Thoracic aorta (tissue), 2 donors: ENCODE measurements at places on chromosomes 7 and 10.

GRCh38 chr10:30853066-30853465, 178.6 kb downstream of the ZNF438 start:
- no peak for DNase-seq

GRCh38 chr7:131231381-131232220, 96.1 kb upstream of the MKLN1 start:
- no peak for DNase-seq

- no peak for DNase-seq
Measured at GRCh38 chr7:106254525-106255116, 30.2 kb downstream of the NAMPT start.

GRCh38 chr7:114710499-114710898, 211.4 kb upstream of the MDFIC start:
- DNase-seq = no peak

DNA sequence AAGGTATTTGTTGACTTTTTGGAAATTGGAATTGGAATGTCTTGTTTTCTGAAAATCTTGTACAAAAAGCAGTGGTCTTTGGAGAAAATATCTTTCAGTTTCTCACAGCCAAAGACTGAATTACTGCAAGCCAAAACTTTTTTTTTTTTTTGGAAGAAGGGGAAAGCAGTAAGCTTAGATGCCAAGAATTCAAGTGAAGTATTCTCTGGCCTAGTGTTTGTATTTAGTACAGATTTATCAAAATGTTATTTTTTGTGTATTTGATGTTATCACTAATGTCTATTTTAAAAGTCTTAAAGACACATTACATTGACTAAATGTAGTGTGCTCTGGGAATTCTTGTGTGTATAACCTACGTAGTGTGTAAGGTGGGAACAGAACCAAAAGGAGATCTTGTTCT, 6.2 kb downstream of the TET1 start:
- DNase-seq = no peak

- no peak for DNase-seq
Measured at GRCh38 chr7:2497500-2498336, 21.5 kb upstream of the GRIFIN start.

DNA sequence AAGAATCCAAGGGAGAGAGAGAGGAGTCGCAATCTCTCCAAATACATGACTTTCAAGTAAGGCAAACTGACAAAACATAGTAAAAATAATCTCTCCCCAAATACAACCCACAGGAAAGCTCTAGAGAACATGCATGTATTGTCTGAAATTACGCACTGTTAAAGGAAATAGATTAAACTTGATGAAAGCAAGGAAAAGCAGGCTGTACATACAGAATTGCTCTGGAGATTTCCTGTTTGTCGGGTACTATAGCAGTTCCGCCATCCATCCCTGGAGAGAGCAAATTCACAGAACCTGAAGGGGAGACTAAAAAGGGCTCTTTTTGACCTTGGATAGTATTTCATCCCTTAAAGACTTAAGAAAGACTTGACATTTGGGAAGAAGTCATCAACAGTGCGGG, 170.2 kb upstream of the BET1 start:
- DNase-seq = no peak

DNA sequence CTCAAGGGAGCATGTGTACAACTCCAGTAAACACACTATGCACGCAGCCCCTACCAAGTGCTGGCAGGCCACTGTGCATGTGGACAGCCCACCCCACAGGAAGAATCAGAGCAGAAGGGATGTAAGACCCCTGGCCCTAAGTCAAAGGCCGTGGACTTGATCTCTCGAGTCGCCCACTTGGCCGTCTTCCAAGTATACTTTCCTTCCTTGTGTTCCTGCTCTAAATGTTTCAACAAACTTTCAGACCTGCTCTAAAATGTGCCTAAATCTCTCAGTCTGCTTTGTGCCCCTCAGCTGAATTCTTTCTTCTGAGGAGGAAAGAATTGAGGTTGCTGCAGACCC, 21.1 kb upstream of the NOM1 start:
- no peak for DNase-seq

GRCh38 chr10:72274213-72274729, 547 bp downstream of the DDIT4 start:
- no peak for DNase-seq

- DNase-seq = no peak
Measured at GRCh38 chr10:101219946-101220451, 9.3 kb downstream of the LBX1 start.

DNA sequence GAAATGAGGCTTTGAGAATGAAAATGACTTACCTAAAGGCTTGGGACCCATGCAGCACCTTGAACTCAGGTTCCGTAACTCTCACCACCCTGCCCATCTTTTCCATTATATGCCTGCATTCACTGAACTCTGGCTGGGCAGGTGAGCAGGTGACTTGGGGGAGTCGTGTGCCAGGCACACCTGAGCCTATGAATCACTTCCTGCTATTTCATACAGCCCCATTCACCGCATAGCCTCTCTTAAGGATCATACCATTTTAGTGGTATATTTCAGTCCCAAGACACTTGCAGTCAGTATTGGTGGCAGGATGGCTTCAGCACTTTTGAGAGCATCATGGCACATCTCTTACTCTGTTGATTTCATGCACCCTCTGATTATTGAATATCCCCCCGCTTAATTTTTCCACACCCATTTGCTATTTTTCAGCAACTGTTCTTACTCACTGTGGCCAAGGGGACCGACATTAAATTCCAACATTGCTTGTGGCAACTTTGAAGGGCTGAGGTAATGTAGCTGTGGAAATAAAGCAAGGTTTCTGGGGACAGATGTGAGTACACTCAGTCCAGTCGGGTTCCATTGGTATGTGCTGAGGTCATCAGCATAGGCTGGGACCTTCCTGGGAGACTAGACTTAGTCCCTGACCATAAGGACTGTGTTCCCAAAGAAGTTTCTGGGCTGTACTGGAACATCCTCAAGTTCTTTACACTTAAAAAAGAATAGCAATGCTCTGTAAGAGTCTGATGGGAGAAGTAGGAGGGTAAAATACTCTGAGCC, 39.8 kb upstream of the ZNF438 start:
- no peak for DNase-seq

DNA sequence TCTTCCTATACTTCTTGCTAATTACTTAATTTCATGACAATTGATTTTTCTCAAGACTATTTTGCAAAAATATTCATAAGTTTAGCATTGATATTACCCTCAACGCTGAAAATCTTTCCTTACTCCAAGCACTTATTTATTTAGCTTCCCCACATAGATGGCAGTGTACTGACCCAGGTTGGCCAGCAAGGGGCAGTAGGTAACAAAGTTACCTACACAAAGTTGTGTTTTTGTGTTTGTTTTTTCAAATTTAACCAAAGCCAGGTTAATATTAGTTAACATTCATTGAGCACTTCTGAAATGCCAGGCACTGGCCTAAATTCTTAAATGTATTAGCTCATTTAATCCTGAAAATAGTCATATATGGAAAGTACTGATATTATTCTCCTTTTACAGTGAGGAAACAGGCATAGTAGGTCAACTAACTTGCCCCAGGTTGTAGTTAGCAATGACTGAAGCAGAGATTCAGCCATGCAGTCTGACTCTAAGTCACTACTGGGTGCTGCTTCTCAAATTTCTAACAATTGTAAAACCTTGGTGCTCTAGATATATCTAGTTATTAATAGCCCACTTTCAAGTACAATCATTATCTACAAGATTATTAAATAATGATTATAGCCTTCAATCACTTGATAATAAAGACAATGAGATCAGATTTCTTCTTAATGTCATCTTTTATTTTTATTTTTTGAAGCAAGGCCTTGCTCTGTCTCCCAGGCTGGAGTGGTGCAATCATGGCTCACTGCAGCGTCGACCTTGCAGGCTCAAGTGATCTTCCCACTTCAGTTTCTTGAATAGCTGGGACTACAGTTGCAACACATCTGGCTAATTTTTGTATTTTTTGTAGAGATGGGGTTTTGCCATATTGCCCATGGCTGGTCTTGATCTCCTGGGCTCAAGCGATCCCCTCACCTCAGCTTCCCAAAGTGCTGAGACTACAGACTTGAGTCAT, 5.8 kb upstream of the GGCT start:
- no peak for DNase-seq

DNA sequence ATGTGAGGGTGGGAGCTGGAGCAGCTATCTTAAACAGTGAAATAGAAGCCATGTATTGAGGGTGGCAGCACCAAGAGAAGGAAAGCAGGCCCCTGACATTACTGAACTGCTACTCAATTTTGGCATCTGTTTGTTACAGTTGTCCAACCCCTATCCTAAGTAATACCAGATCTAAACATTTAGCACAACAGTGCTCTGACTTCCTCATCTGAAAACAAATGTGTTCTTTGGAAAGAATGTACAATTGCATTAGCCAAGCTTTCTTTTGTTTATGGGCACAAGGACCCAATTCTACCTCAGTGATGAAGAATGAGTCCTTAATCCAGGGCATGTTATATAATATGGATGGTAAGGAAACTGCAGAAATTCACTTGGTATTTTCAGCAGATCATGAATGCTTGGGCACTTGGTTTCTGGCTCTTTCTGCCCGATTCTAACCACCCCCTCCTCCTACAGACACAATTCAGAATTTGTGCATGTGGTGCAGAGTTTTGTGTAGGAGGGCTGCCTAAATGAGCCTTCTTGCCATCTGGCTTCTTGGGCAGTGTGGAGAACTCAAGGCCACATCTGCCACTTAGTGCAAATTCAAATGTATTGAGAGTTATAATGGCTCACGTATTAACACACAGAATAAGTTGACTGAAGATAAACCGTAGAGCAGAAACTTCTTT, 36.9 kb upstream of the KMT2E start:
- no peak for DNase-seq

- no peak for DNase-seq
Measured at GRCh38 chr10:65827359-65827758, 1098.5 kb upstream of the LRRTM3 start.

GRCh38 chr10:24331457-24331856, 122.5 kb downstream of the KIAA1217 start:
- no peak for DNase-seq

DNA sequence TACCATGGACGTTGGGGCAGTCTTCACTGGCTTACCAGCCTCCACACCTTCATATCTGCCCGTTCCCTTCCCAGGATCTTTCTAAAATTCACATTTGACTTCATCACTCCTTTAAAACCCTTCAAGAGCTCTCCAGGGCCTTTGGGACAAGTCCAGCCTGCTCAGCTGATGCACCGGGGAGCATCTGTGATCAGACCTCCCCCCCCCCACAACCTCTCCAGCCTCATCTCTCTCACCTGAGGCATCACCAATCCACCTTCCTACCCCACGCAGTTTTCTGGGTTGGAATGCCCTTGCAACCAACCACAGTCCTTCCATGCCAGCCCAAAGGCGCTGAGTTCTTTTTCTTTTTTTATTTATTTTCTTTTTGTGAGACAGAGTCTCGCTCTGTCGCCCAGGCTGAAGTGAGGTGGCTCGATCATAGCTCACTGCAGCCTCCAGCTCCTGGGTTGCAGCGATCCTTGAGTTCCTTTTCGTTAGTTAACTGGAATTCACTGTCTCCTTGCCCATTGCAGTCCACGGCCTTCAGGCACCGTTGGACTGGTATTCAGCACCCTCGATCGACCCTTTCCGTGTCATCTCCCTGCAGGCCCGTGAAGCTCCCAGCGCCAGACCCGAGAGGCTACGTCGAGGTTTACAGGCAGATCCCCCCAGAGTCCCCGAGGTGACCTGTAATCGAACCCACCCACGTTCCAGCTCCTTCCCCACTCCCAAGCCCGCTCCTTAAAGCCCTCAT, 654 bp downstream of the ALKBH4 start:
- no peak for DNase-seq

- DNase-seq = no peak
Measured at GRCh38 chr10:98267894-98268693, at the start of gene LOXL4. LOXL4 (minus strand) TSS chr10:98268194; CDS start chr10:98263019, 5,175 bp downstream.

- DNase-seq = no peak
Measured at GRCh38 chr10:104339469-104340110, 1.3 kb upstream of the ITPRIP start.

DNA sequence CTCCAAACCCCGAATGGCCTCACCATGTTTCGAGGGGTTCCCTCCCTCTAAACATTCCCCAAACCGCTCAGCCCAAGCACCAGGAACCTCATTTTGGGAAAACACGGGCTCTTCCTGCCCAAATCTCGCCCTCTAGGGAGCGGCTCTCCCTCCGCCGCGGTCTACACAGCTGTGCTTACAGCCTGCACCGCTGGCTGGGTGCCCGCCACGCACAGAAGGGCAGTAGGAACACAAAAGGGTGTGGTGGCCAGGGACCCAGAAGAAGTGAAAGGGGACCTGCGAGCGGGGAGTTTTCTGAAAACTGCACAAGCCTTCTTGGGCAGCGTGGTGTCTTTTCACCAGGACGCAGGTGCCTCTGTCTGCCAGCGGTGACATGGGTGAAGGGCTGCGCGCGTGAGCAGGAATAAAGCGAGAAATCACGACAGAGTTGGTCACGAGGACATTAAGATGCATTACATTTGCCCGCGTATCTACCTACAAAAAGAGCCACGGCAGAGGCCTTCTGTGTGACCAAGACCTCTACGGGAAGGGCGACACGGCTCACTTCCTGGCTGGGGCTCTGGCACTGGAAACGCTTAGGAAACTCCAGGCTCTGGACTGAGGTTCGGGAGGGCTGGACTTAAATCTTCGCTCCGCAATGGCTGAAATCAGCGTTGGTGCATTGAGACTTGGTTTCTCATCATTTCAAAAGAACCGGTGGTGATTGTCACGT, 171.7 kb downstream of the LSM5 start:
- no peak for DNase-seq

- no peak for DNase-seq
Measured at GRCh38 chr7:1590476-1590875, 20.6 kb upstream of the PSMG3 start.

DNA sequence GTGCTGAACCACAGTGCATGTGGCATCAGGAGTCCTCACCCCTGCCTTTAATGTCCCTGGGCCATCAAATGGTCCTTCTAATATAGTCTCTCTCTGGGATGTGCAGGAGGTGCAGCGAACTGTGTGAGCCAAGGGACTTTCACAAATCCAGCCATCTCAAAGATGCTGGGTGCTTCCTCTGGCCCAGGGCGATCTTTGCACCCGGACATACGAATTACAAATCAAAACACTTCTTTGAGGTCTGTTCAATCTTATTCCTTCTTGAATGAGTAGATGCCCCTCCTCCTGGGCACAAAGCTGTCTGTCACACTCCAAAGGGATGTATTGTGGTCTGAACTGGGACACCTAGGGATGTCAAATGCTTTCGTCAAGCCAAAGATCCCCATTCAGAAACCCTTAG, 60.6 kb downstream of the VSTM4 start:
- DNase-seq = no peak

DNA sequence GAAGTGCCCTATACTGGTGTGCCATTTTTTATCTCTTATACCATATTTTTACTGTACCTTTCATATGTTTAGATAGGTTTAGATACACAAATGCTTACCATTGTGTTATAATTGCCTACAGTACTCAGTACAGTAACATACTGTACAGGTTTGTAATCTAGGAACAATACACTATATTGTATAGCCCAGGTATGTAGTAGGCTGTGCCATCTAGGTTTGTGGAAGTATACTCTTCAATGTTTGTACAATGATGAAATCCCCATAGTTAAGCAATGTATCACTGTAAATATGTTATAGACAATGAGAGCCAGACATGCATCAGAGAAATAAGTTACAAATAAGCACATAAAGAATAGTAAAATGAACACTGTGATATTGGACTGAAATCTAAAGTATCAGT, 109.1 kb downstream of the IQUB start:
- no peak for DNase-seq
